ENCODE measurements at places on chromosomes 5 and 9.
A peak's percentile ranks its signal among the peaks of the same experiment; 100 is the strongest.

DNA sequence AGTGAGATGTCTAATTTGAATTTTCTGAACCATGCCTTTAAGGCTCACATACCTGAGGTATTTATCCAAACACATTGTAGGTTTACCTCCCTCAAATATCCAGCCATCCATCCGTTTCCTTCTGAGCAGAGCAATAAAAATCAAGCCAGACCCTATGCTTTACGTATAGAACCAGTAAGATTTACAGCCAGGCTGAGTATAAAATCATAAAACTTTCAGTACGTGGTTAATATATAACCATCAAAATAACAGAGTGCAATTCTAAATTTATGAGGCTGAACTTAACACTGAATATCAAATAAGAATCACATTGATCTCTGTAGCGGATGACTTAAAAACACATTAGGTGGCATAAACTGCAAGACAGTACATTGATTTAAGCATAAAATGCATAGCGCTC is 877.9 kb upstream of the WWC1 start:
- DNase-seq = no peak

DNA sequence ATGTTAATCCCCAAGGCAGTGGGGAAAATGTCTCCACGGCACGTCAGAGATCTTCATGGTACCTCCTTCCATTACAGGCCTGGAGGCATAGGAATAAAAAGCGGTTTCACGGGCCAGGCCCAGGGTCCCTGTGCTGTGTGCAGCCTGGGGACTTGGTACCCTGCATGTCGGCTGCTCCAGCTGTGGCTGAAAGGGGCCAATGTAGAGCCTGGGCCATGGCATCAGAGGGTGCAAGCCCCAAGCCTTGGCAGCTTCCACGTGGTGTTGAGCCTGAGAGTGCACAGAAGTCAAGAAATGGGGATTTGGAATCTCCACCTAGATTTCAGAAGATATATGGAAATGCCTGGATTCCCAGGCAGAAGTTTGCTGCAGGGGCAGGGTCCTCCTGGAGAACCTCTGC is 508.9 kb upstream of the COX7C start:
- DNase-seq = no peak

DNA sequence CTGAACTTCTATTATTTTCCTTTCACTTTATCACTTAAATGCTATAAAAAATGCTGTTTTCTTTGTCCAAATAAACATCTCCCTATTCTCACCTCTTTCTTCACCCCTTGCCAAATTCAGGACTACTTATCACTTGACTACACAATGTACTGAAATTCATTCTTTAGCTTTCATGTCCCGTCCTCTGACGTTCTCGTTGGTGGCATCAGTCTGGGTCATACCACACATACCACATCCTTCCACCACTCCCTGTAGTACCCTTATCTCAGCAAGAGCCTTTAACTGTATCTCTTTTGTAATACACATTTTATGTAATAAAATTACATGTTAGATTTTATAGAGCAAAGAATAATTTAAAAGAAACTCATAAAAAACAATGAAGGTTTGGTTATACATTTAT is 231.1 kb upstream of the PAPPA start:
- no peak for DNase-seq

DNA sequence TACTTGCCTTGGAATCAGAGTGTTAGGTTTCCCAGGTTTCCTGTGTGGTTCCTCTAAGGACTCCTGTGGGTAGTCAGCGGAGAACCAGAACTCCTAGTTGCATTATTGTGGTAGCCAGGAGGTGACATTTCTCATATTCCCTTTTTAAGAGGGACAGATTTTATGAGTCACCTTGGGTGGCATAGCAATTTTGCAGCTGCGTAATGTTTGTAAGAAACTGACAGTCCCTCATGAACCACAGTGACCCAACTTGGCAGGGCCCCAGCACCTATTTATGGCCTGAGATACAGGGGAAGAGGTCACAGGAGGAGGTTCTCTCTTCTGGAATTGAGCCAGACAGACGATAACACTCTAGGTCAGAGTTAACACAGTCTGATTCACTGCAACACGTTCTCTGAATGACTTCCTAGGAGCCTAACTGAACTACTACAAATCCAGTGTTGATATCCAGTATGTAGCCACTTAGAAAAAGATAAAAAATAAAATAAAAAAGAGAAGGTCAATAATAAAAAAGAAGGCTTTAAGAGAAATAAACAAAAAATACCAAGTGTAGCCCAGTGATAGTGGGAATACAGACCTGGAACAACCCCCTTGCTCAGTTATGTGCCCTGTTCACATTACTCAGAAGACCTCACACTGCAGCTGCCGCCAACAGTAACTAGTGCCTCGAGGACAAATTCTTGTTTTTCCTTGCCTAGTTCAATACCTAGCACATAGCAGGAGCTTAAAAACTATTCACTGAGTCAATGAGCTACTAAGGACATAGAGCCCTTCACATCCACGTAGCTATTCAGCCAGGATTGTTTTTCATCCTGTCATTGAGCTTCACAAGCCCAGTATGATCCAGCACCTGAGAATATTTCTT is 50.7 kb upstream of the VLDLR start:
- peak; percentile 85 for DNase-seq

GRCh38 chr9:131837316-131837715 is 97.4 kb upstream of the RAPGEF1 start:
- peak; percentile 9 for DNase-seq

DNA sequence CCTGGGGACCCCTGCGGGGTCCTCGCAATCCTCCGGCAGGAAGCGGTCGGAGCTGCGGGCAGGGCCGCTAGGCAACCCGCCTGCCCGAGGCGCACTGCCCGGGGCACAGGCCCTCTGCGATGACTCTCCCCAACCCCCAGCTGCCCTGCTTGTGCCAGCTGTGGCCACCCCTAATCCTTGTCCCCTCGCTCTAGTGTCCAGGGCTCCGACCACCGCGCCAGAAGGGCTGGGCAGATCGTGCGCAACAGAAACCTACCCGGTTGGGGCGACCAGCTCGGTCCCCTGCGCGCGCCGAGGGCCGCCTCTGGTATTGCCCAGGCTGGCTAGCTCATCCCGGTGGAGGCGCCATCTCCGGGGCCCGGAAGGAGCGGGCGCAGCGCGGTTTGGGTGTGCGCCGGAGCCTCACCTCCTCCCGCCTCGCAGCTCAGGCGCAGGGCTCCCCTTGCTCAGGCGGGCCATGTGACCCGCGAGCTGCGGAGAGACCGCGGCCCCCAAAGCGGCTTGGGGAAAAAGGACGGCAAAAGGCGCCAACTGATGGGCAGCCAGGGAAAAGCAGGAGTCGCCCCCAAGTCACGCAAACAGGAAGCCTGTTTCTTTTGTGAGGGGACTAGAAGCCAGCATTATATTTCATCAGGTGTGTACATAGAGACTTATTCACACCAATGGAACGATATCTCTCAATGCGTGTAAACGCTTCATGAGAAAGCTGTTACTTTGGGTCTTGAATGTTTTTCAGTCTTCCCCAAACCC is 46.8 kb upstream of the RNF20 start:
- peak; percentile 71 for DNase-seq

GRCh38 chr5:95848701-95849100 is 26.2 kb upstream of the GLRX start:
- no peak for DNase-seq

- no peak for DNase-seq
Observed at GRCh38 chr5:142295960-142296860, 28.6 kb downstream of the SPRY4 start.

- no peak for DNase-seq
Observed at GRCh38 chr5:141867651-141868050, 10.6 kb downstream of the PCDH1 start.

DNA sequence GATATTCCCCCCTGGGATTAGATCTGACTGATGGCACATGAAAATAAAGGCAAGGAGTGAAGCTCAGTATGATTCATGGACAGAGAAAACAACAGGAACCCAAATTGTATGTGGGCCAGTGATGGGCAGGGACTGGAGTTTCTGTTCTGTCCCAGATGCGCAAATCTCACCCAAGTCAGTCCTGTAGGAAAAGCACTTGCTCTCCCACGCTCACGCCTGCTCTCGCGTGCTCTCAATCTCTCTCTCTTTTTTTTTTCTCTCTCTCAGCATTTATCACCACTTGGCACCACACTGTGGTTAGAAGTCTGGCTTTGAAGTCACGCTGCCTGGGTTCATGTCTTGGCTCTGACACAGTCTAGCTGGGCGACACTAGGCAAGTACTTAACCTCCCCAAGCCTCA is 106.5 kb upstream of the LRRTM2 start:
- no peak for DNase-seq

GRCh38 chr9:99085949-99086948 is 18.7 kb upstream of the TGFBR1 start:
- peak; percentile 22 for DNase-seq

DNA sequence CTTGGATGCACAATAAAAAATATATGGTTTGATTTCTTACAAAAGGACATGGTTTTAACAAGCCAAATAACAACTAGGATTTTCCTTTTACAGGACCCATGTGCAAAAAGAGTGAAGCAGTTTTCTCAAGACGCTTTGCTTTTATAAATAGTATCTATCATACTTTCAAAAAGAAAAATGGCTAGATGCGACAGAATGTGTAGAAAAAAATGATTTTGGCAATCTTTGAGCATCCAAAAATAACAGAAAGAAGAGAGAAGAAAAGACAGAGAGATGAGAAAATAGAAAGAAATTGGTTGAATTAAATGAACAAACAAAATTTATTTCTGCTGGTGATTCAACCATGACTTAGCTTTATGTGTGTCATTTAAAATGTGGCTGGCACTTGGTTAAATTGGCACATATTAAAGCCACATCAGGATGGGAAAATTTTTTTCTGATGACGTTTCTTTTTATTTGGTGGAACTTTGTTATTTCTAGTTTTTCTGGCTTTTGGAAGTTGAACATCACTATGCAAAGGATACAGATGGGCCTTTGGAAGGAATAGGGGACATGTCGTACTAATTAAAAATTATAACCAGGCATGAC is 35.6 kb upstream of the NREP start:
- no peak for DNase-seq

GRCh38 chr5:454936-455335 is 12.0 kb downstream of the EXOC3 start:
- no peak for DNase-seq

DNA sequence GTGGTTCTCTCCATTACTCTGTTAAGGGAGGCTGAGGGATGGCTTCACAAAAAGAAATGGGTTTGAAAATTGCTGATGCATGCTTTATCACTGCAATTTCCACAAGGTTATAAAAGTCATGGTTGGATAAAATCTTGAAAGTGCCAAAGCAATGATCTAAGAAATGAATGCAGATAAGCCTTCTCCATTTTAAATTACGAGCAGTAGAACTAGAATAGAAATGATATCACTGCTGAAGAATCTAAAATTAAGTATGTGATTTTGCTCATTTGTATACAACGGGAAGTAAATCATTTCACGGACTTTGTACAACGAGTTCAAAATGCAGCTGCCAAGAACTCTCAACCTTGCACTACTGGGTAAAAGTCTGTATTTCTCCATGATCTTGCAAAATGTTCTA is 299.0 kb downstream of the PRELID2 start:
- DNase-seq = no peak

GRCh38 chr5:179461576-179461975 is 88.8 kb upstream of the RUFY1 start:
- no peak for DNase-seq

- no peak for DNase-seq
Observed at GRCh38 chr9:114029311-114030170, 48.6 kb downstream of the AMBP start.

DNA sequence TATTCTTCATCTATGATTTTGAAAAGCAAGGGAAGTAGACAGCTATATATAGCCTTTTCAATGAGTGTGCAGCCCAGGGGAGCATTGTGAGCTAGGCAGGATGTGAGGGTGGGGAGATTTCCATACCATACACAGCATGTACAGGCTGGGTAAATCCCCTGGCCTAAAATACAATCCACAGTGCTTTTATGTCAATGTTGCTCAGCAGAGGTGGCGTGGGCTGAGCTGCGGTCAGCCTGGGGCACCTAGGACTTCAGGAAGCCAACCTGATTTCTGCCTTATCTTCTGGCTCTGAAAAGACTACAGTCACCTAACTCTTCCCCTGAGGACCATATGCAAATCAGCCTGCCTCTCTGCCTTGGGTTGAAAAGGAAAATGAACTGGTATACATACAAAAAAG is 6.3 kb upstream of the GARIN3 start:
- DNase-seq = no peak

DNA sequence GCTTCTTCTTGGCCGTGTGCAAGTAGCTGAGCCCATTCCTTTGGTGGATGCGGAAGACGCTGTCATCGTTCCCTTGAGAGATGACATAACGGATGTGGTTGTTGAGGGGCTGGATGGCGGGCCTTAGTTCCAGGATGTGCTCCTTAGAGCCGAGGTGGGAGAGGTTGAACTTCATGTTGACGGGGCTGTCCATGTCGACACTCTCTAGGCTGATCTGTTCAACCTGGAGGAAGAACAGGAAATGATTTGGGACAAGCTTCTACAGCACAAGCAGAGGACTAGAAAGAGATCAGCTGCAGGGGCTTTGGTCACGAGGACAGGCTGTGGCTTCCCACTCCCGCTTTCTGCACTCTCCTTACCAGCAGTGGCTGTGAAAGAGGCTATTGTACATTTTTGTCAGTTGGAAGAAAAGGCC is 176.0 kb downstream of the SLC12A2 start:
- DNase-seq = no peak

DNA sequence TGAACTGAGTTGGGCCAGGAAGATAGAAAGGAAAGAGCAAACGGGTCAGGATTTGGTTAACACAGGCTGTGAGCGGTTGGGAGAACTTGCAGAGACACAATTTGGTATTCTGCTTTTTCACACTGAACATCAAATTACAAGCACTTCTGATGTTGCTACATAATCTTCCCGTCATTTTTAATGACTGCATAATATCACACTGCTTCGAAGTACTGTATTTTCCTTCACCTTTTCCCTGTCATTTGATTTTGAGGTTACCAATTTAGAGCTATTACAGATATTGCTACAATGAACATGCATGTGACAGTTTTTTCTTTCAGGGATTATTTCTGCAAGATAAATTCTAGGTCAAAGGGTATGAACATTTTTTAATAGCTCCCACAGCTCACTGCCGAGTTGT is 71.4 kb upstream of the CPEB4 start:
- no peak for DNase-seq

DNA sequence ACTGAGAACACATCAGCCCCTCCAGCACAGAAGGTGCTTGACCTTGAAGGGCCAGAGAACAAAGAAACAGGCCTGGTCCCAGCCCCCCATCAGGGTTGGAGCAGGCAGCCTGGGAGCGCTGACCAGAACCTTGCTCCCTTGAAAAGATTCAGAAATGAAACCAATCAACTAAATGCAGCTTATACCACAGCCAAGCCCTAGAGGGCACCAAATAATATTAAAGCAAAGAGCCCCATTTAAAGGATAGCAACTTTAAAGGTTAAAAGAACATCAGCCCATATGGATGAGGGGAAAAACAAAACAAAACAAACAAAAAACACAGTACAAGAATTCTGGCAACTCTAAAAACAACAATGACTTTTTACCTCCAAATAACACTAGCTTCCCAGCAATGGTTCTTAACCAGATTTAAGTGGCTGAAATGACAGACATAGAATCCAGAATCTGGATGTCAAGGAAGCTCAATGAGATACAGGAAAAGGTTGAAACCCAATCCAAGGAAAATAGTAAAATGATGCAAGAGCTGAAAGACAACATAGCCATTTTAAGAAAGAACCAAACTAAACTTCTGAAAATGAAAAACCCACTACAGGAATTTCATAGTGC is 471.9 kb downstream of the MTRR start:
- peak; percentile 22 for DNase-seq

- DNase-seq = no peak
Observed at GRCh38 chr9:109739760-109740159, 40.2 kb upstream of the PALM2AKAP2 start.

Data from MCF 10A (cell line).